ENCODE measurements at places on chromosomes 4 and X.

DNA sequence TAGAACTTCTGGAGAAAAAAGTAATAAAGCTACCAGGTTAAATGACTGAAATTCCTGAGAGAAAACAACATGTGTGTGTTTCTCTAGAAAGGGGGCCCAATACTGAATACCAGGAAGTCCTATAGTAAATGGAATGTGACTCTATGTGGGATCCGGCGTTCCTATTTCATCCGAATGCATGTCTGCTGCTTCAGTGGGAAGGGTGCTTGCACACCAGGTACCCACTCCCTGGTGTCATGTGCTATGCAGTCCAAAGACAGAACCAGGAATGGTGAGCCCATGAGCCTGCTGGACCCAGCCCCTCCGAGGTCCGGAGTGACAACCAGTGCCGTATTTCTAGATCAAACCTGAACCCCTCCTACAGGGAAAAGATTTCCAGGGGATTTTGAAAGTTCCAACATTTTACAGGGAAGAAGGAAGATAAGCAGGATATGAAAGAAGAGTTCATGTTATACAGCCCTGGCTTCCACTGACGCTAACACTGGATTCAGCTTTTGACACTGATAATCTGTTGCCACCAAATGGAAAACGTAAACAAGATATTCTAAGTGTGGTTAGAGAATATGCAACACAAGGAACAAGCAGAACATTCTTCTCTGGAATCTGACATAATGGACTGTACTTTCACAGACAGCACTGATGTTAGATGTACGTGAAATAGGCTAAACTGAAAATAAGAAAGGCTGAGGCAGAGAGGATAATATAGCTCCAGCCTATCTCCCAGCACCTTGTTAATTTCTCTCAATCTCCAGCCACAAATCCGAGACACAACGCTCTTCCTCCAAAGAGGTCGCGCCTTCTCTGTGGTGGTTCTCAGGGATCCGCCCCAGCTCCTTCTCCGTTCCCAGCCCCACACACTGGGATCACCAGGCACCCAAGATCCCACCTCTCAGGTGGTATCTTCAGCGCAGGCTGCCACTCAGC is 725 bp upstream of the CXCL1 start:
- no peak for DNase-seq

DNA sequence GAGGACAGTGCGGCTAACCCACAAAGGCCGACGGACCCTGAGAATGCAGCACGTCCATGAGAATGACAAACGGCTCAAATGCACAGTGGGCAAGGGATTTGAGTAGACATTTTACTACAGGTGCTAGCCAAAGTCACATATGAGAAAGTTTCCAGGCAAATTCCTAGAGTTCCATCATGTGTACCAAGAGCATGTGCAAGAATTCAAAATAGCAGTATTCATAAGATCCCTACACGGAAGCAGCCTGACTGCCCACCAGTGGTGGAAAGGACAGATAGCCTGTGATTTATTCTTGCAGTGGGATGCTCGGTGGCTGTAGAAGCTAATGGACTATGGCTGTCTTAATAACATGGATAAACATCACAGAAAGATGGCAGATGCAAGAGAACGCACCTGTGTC is 68.0 kb downstream of the RGS12 start:
- no peak for DNase-seq

DNA sequence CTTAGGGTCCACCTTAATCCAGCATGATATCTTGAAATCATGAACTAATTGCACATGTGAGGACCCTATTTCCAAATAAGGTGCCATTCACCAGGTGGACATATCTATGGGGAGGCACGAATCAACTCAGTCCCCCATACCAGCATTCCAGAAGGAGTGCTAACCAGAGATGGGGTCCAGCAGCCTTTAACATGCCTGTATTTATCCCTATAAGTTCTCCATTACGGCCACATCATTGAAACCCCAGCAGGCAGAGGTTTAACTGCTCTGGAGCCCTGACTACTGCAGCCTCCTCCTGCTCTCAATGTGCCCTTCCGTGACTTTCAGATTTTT is 3.2 kb upstream of the ASMTL start:
- DNase-seq: no peak

- no peak for DNase-seq
These were observed 62.2 kb downstream of the DTHD1 start for GRCh38 chr4:36343501-36344175.

- DNase-seq: no peak
These were observed 15.0 kb downstream of the BOD1L1 start for GRCh38 chr4:13612569-13612968.

DNA sequence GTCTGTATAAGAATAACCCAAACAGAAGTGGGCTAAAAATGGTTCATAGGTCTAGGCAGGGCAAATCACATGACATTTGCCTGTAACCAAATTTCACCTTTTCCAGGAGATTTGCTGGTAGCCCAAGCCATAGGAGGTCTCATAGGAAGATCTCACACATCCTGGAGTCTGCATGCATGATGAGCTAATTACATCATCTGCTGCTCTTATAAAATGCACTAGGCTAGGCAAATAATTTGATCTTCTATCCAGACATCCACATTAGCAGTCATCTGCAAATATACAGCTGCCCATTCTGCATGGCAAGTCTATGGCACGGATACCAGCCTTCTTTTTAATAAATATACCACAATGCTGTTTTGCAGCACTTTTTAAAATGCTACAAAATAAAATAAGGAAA is 87.2 kb downstream of the MAPK10 start:
- DNase-seq: no peak

GRCh38 chrX:149506349-149506748 is 1.2 kb upstream of the IDS start:
- no peak for DNase-seq

DNA sequence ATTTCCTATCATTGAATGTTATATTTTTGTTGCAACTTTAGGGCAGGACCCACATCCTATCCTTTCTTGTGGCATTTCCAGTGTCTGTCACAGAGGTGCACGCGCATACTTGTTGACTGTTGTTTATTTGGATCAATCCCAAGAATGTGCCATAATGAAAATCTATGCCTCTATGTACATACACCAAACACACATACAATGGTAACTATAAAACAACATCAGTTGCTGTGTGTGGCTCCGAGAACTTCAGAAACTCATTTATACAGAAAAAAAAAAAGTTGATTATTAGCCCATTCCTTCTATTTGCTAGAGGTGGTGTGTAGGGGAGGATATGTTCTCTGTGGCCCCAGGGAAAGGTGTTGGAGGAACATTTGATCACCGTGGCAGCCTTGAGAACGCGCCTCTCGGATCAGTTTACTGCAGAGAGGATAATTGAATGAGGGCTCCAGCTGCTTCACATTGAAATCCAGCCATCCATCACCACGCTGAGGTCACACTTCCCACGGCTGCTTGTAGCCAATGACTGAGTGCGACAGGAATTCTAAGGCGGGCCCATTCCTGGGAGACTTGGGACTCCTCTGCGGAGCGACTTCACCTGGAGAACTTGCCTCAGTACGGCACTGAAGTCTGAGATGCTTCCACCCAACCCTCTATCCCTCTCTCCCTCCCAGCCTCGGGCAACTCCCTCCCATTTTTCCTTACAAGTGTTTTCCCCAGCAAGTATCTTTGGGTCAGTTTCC is 19.5 kb downstream of the SMPX start:
- no peak for DNase-seq

- no peak for DNase-seq
These were observed 1.8 kb downstream of the SFRP2 start for GRCh38 chr4:153787061-153787560.

- no peak for DNase-seq
These were observed 73.1 kb downstream of the HPGD start for GRCh38 chr4:174449152-174449551.

- DNase-seq: no peak
These were observed 9.5 kb downstream of the FBXO8 start for GRCh38 chr4:174273930-174274329.

Measured in cerebellar nuclear complex (tissue), 1 donor.